ENCODE measurements at places on chromosomes 7 and 10. TPM values are rescaled to one million over a fixed set of nuclear protein-coding genes. Genes with fewer than 3 reads are reported as not detected.

PI4K2A gene
- total RNA-seq = 22.8 TPM

HTR5A gene
- total RNA-seq = not detected

HECW1 gene
- total RNA-seq = 0.77 TPM

TLX1 gene
- 0.13 TPM for total RNA-seq

GARIN1A gene
- 1.2 TPM for total RNA-seq

C10orf143 gene
- total RNA-seq = 1.0 TPM

TUBB8 gene
- total RNA-seq = 0.08 TPM

AOAH gene
- 0.31 TPM for total RNA-seq

GPR37 gene
- 1.3 TPM for total RNA-seq

CEP55 gene
- total RNA-seq = 96.4 TPM

MUC3A gene
- 24.7 TPM for total RNA-seq

DNA sequence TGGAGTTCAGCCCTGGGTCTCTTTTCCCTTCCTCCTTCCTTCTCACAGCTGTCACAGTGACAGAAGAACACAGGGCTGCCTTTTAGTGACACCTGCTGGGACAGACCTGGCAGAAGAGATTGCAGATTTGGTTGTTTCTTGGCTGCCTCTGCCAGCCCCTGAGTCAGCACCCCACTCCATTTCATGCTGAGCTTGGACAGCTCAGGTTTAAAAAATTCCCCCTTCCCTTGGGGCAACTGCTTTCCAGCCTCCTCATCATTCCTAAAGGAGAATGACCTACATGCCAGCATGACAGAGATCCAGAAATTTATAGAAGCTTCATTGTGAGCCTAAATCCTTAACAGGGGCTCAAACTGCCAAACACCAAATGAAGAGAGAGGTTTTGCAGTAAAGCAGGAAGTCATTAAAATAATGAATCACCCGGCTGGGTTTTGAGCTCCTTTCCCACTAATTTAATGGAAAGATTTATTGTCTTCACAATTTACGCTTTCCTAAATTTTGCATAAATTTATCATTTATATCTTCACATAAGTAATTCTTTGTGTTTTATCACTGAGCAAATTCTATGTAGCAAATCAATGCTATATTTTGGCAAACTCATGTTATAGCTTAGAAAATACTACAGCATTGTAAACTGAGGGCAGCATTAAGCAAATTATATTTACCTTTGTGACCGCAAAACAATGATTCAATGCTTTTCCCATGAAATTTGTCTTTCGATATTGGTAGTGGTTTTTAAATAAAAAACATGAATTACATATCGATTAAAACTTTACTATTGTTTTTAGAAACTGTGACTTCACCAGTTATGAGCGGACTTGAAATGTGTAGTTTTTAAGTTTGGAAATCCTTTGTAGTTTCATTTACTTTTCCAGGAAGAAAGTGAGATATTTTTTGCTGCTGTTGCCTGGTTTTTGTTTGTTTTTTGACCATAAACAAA, 399.5 kb upstream of the ANKRD30A start:
- peak; percentile 54 for DNase-seq

- no peak for DNase-seq
Measured at GRCh38 chr7:53812135-53812534, 730.0 kb upstream of the VSTM2A start.

DNA sequence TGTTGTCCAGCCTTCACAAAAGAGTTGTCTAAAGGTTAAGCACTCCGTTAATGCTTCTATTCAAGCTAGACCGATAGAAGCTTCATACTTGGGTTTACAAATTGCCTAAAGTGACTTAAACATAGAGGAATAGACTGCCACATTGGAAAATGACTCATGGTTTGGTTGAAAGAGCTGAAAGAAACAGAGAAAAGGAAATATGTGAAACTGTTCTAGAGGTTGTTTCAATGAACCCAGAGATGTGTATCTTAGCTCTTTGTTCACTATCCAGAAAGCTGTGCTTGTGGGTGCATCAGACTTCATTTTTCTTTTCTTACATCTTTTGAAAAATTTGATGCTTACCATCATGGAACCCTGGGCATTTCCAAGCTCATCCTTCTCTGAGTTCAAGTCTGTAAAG, 736.2 kb downstream of the INHBA start:
- DNase-seq = no peak

DNA sequence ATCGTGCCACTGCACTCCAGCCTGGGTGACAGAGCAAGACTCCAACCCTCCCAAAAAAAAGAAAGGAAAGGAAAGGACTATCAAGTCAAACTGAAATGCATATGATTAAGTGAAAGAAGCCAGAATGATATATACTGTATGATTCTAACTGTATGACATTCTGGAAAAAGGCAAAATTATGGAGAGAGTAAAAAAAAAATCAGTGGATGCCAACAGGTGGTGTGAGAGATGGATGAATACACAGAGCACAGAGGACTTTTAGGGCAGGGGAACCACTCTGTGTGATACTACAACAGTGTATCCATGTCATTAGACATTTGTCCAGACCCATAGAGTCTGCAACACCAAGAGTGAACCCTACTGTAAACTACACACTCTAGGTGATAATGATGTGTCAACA, 99.2 kb downstream of the SLIT1 start:
- DNase-seq = no peak

DNA sequence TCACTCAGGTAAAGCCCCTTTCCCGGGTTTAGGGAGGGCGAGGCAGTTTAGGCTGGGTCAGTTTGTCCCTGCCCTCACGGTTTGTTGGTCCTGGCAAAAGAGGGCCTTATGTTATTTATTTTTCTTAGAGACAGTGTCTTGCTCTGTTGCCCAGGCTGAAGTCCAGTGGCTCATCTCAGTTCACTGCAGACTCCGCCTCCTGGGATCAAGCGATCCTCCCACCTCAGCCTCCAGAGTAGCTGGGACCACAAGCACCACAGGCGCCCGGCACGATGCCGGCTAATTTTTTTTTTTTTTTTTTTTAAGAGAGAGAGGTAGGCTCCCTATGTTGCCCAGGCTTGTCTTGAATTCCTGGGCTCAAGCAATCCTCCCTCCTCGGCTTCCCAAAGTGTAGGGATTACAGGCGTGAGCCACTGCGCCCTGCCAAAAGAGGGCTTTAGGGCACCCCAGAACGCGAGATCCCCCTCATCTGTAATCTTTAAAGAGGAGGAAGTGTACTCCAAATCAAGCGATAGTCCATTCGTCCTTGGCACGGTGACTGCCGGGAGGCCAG, 626 bp upstream of the BMS1 start:
- no peak for DNase-seq

DNA sequence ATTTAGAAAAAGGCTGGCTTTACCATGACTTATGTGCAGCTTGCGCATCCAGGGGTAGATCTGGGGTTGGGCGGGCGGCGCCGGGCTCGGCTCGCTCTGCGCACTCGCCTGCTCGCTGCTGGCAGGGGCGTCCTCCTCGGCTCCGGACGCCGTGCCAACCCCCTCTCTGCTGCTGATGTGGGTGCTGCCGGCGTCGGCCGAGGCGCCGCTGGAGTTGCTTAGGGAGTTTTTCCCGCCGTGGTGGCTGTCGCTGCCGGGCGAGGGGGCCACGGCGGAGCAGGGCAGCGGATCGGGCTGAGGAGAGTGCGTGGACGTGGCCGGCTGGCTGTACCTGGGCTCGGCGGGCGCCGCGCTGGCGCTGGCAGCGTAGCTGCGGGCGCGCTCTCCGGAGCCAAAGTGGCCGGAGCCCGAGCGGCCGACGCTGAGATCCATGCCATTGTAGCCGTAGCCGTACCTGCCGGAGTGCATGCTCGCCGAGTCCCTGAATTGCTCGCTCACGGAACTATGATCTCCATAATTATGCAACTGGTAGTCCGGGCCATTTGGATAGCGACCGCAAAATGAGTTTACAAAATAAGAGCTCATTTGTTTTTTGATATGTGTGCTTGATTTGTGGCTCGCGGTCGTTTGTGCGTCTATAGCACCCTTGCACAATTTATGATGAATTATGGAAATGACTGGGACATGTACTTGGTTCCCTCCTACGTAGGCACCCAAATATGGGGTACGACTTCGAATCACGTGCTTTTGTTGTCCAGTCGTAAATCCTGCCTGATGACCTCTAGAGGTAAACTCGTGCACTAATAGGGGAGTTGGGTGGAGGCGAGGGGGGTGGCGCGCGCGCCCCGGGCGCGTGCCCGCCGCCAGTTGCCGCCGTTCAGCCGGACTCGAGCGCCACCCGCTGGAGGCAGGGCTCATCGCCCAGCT, at the start of gene HOXA5:
Gene HOXA5 (minus strand): TSS at position 659 of the 927 bp plus-strand sequence. CDS start 74 bp downstream, at position 585.
- DNase-seq = peak; percentile 79

- no peak for DNase-seq
Measured at GRCh38 chr10:1120306-1120705, 64.1 kb downstream of the WDR37 start.

- DNase-seq = peak; percentile 25
Measured at GRCh38 chr7:127447326-127447945, 54.9 kb upstream of the ZNF800 start.

- DNase-seq = no peak
Measured at GRCh38 chr7:155507576-155507975, 38.8 kb downstream of the CNPY1 start.

DNA sequence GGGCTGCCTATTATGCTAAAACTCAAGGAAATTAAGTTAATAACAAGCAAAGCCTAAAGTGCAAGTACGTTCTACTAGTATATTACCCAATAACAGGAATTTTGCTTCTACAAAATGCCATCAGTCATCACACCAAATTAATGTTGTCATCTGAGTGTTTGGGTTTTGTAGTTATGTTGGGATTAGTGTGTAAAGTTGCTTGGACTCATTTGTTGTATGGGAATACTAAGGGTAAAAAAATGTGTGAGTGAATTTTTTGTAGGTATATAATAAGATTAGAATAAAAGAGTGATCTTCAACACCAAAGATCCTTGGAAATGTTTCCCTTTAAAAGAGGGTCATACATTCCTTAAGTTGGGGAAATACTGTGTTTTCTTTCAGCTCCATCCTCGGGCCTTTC, 38.6 kb downstream of the NRP1 start:
- no peak for DNase-seq

DNA sequence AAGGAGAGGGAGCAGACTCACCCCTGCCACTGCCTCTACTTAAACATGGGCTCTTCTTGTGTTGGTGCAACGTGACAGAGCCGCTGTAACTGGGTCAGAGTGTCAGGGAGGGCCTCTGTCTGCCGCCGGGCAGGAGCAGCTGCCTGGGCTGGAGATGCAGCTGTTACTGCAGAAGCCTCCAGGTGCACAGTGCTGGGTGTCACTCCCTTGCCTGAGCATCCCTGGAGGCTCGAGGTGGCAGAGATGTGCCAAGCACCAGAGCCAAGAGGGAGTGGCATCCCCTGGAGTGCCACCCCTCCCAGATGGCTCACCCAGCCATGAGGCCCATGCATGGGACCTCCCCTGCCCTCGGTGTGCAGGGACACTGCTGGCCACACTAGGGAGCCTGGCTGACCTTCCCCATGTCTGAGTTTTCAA, 145.7 kb downstream of the PRPF18 start:
- DNase-seq = no peak

DNA sequence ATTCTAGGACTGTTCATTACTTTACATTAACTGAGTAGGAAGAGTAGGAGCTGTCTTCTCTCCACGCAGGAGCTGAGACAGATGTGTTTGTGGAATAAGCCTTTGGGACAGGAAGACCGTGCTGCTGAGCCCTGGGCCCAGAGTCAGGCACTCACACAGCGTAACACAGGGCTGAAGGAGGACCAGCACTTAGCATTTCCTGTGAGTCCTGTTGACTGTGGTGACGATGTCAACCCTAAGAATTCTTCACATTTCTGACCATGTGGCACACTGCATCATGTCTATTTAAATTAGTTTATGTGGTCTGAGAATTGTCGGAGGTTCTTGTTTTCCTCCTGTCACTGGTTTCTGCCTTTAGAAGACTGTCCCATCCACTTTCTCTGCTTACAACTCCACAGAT, 117.2 kb downstream of the PIP4K2A start:
- no peak for DNase-seq

GRCh38 chr10:1612908-1613307, 124.4 kb downstream of the ADARB2 start:
- DNase-seq = no peak

- no peak for DNase-seq
Measured at GRCh38 chr10:99977916-99978315, 31.8 kb downstream of the DNMBP start.

GRCh38 chr7:48832303-48832845, 92.0 kb upstream of the CDC14C start:
- DNase-seq = no peak

- no peak for DNase-seq
Measured at GRCh38 chr10:113033991-113034390, 83.9 kb downstream of the TCF7L2 start.

- DNase-seq = no peak
Measured at GRCh38 chr10:131448171-131448570, 136.7 kb upstream of the TCERG1L start.

DNA sequence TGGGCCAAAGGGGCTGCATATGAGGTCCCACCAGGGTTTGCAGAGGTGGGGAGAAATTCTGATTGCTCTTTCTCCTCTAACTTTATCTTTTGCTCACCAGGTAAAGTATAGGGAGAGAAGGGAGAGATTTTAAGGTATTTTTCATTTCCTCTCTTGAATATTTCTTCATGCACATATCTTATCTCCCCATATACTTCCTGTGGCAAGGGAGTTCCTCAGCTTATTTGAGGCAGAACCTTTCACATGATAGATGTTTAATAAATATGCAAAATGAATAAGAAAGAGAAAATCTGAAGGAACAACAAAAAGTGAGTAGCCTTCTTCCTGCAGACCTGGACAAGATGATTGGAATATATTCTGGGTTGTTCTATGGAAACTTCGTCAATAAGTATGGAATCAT, 67.4 kb upstream of the PDCD4 start:
- DNase-seq = no peak

GRCh38 chr7:157425137-157425731, 88.4 kb downstream of the DNAJB6 start:
- no peak for DNase-seq

DNA sequence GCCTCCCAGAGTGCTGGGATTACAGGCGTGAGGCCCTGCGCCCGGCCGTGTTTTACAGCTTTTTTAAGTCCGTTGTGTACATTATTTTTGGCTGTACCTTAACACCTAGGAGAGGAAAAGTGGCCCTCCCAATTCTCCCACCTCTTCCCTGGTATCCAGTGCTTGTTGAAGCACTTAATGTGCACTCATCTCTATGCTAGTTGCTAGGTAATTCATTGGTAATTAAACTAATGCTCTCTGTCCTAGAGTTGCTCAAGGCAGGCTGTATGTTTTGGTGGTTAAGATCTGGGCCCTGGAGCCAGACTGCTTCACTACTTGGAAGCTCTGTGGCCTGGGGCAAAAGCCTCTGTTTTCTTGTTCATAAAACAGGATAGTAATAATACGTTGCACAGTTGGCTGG, 19.6 kb downstream of the AVPI1 start:
- no peak for DNase-seq

- no peak for DNase-seq
Measured at GRCh38 chr7:54837168-54837567, 78.2 kb upstream of the SEC61G start.

DNA sequence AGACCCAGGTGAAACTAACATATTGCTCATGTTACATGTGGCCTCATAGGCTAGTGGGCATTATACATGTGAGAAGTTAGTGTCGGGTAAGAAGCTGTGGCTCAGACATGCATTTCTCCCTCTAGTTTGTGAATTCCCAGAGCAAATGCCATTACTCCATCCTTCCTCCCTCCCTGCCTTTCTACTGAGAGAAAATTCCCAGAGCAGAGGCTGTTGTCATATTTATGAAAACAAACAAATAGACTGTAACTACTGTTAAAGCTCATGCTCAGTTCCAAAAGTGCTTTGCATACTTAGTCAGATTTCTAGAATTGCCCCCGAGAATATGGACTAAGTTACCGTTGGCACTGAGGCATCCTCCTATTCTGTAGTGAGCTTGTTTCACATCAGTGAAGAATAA, 29.0 kb downstream of the ZNRF2 start:
- DNase-seq = no peak

Measured in Panc1 (cell line).